T-cell (primary cell): ENCODE measurements at places on chromosomes 12 and 14. TPM values are rescaled to one million over a fixed set of nuclear protein-coding genes. Genes with fewer than 3 reads are reported as not detected.

DNA sequence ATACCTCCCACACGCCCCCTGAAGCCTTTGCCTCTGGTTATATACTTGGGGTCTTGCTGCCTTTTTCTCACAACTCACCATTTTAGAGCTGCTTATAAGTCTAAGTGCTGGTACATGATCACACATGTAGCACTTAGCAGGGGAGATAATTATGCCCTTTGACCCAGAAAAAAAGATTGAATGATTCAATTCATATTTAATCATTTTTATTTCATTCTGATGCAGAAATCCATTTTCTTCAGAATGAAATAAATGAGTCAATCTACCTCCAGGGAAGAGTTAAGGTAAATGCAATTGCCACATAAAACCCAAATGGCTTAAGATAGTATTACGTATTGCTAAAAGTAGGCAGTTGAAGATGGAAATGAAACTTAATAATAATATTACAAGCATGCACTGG lies 414.6 kb upstream of the PRICKLE1 start:
- H3K4me3 ChIP-seq, result no peak overlapping the region
- H3K27me3 ChIP-seq, result no peaks in the 10 kb centered on the region
- no peak overlapping the region for H3K27ac ChIP-seq
- H3K4me1 ChIP-seq, result no peaks in the 10 kb centered on the region

- no peak overlapping the region for H3K4me3 ChIP-seq
- DNase-seq, result no peak
- H3K27ac ChIP-seq, result no peak overlapping the region
- H3K4me1 ChIP-seq, result peaks cover 2% of the 10 kb centered on the region
- H3K36me3 ChIP-seq, result peaks cover 30% of the 10 kb centered on the region
- no peaks in the 10 kb centered on the region for H3K27me3 ChIP-seq
Measured at GRCh38 chr12:25236190-25236589, 14.5 kb downstream of the KRAS start.

DNA sequence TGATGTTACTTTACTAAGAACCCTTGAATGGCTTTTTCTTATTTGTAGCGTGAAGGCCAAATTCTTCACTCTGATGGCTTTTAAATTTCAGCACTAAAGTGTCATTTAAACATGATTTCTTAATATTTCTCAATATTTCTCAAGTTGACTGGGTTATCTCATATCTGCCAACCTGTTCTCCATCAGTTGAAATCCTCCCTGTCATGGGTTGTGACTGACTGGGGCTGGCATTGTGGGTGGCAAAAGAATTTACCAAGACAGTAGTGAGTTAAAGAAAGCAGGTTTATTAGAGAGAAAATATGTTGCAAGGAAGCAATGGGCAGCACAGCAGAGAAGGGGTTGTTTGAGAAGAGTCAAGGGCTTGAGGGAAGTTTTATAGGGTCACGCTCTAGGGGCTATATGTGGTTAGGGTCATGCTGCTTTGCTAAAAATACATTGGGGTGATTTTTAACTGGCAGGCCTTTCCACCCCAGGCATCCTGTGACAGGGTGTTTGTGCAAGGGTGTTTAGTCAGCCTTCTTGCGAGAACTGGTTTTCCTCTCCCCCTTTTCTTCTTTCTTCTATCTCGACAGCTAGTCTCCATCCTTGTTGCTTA lies 232.8 kb upstream of the SEL1L start:
- no peak overlapping the region for H3K4me3 ChIP-seq
- H3K27ac ChIP-seq, result no peak overlapping the region
- H3K4me1 ChIP-seq, result no peaks in the 10 kb centered on the region
- H3K27me3 ChIP-seq, result no peaks in the 10 kb centered on the region
- H3K36me3 ChIP-seq, result no peaks in the 10 kb centered on the region
- no peak for DNase-seq

GRCh38 chr12:132444957-132445883 lies 44.7 kb upstream of the FBRSL1 start:
- peak; percentile 76 for DNase-seq
- H3K27me3 ChIP-seq, result no peaks in the 10 kb centered on the region
- H3K4me1 ChIP-seq, result peaks cover 82% of the 10 kb centered on the region

DNA sequence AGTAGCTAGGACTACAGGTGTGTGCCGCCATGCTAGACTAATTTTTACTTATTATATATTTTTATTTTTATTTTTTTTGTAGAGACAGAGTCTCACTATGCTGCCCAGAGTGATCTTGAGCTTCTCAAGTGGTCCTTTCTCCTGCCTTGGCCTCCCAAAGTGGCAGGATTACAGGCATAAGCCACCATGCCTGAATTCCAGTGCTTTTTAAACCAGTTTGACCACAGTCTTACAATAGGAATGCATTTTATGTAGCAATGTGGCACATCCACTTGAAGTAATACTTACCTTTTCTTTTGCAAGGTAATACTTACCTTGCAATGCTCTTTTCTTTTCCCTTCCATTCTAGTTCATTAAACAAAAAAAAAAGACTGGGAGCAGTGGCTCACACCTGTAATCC lies 38.0 kb upstream of the CPM start:
- H3K36me3 ChIP-seq, result no peaks in the 10 kb centered on the region
- H3K4me1 ChIP-seq, result no peaks in the 10 kb centered on the region
- H3K27me3 ChIP-seq, result no peaks in the 10 kb centered on the region
- no peak overlapping the region for H3K27ac ChIP-seq
- no peak overlapping the region for H3K4me3 ChIP-seq

- H3K27ac ChIP-seq, result no peak overlapping the region
- DNase-seq, result no peak
- peaks cover 20% of the 10 kb centered on the region for H3K4me1 ChIP-seq
- H3K36me3 ChIP-seq, result no peaks in the 10 kb centered on the region
Measured at GRCh38 chr12:112124918-112125249, 476 bp upstream of the TRAFD1 start.

GRCh38 chr14:19754172-19754571 lies 10.8 kb downstream of the OR4Q3 start:
- H3K36me3 ChIP-seq, result no peaks in the 10 kb centered on the region
- no peak overlapping the region for H3K27ac ChIP-seq
- no peak for DNase-seq
- no peaks in the 10 kb centered on the region for H3K27me3 ChIP-seq
- no peaks in the 10 kb centered on the region for H3K4me1 ChIP-seq

Gene DNAL1
- total RNA-seq, result 5.5 TPM

Gene COL2A1
- total RNA-seq, result not detected

Gene TBC1D30
- 0.07 TPM for total RNA-seq

Gene WNT1
- 0.70 TPM for total RNA-seq

DNA sequence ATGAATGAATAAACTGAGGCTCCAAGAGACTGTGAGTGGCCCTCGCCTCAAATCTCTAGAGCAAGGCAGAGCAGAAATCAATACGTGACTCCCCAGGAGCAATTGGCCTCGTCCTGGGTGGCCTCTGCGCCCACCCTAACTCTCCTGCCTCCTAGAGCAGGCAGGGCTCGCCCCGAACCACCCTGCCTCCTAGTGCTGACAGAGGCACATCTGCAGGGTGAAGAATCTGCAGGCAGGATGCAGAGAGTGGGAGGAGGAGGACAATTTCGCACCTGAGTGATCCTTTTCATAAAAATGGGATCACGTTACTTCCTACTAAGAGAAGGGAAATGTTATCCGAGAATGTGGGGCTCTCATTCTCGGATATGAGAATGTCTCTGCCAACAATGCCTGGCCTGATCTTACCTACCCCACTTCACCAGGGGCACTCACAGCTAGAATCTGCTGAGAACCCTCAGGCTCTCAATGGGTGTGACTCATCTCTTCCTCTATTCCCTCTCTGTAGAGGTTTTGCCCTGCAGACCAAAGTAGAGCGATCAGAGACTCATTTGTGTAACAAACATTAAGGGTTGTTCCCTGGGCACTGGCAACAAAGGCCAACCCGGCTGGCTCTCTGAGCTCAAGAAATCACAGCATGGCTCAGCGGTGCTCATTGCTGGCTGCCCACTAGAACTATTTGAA lies 61.7 kb upstream of the BCL2L14 start:
- H3K36me3 ChIP-seq, result no peaks in the 10 kb centered on the region
- H3K27me3 ChIP-seq, result no peaks in the 10 kb centered on the region
- peak overlapping the region; percentile 60 for H3K27ac ChIP-seq
- H3K4me3 ChIP-seq, result no peak overlapping the region
- peak; percentile 31 for DNase-seq
- peaks cover 36% of the 10 kb centered on the region for H3K4me1 ChIP-seq

GRCh38 chr12:104740668-104741067 lies 217.4 kb downstream of the SLC41A2 start:
- no peak overlapping the region for H3K4me3 ChIP-seq
- peak overlapping the region; percentile 61 for H3K27ac ChIP-seq
- H3K36me3 ChIP-seq, result no peaks in the 10 kb centered on the region
- no peak for DNase-seq
- H3K27me3 ChIP-seq, result no peaks in the 10 kb centered on the region
- no peaks in the 10 kb centered on the region for H3K4me1 ChIP-seq

Gene KRT6A
- not detected for total RNA-seq

- no peaks in the 10 kb centered on the region for H3K36me3 ChIP-seq
- DNase-seq, result no peak
- H3K4me3 ChIP-seq, result no peak overlapping the region
- H3K27ac ChIP-seq, result no peak overlapping the region
- H3K27me3 ChIP-seq, result no peaks in the 10 kb centered on the region
Measured at GRCh38 chr14:58808828-58809227, 171.1 kb downstream of the DACT1 start.

Gene PLEKHH1
- total RNA-seq, result 0.92 TPM

Gene PROX2
- total RNA-seq, result 0.12 TPM

Gene CPM
- total RNA-seq, result 2.1 TPM

Gene SOAT2
- 1.6 TPM for total RNA-seq

DNA sequence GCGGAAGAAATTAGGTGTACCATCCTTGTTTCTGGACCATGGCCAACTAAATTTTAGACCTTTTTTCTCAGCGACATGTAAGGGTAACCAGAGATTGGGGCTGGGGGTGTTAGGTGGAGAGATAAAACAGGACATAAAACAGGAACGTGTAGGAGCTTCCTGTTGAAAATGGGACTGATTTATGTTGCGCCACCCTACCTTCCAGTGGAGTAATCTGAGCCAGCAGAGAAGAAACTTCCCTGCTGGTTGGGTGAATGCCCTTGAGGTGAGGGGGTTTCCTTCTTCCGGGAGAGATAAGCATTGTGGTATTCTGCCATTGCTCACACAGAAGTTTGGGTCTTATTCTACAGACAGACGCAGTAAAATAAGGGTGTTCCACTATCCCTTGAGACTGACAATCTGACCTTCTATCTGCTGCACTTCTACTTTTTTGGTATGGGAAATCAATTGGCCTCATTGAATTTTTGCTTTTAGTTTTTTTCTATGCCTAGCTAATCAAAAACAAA lies 417.6 kb downstream of the PCNX1 start:
- peaks cover 45% of the 10 kb centered on the region for H3K4me1 ChIP-seq
- DNase-seq, result peak; percentile 10
- no peaks in the 10 kb centered on the region for H3K36me3 ChIP-seq
- no peak overlapping the region for H3K4me3 ChIP-seq
- H3K27ac ChIP-seq, result no peak overlapping the region

DNA sequence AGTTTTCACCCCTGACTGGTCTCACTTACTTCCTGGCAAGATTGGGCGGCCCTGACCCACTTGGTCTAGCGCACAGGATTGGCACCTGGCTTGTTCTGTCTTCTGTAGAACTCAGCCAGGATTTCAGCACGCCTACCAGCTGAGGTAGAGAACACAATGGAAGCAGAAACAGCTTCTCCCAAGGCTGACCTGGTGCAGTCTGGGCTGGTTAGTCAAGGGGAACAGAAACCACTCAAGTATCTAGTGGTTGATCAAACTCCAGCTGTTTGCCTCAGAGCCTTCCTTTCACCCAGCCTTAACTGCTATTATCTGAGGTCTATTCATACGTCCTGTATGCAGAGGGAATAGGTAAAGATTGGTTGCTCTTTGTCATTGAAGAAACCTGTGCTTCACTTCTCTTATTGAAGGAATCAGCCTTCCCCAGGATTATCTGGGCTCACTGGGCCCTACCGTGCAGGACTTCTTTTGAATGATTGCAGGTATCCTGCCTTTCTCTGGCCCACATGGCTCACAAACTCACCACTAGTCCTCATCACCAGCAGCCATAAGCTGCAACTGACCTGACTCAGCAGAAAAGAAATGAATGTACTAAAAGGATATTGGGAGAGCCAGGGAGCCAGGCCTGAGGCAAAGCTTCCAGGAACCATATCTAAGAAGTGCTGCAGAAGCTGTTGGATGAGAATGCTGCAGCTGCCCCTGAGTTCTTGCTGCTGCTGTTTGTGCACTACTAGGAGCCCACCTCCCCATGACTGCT lies 2.5 kb upstream of the PLEKHD1 start:
- no peak overlapping the region for H3K4me3 ChIP-seq
- H3K36me3 ChIP-seq, result no peaks in the 10 kb centered on the region
- H3K27me3 ChIP-seq, result peaks cover 5% of the 10 kb centered on the region

Gene ARHGAP9
- total RNA-seq, result 243 TPM

DNA sequence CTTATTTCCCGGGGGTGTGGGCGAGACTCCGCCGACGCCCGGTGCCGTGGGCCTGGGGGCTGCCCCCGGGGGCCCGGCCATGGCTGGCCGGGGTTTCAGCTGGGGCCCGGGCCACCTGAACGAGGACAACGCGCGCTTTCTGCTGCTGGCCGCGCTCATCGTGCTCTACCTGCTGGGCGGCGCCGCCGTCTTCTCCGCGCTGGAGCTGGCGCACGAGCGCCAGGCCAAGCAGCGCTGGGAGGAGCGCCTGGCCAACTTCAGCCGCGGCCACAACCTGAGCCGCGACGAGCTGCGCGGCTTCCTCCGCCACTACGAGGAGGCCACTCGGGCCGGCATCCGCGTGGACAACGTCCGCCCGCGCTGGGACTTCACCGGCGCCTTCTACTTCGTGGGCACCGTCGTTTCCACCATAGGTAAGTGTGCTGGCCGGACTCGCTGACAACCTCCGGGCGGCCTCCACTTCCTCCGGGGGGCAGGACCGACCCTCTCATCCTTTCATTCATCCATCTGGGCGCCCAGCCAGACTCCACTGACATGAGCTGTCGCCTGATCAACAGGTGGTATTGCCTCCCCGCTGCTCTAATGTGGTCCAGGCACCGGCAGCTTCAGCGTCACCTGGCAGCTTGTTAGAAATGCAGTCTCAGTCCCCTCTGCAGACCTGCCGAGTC lies 467 bp downstream of the KCNK13 start:
- no peak for DNase-seq
- no peak overlapping the region for H3K4me3 ChIP-seq
- peaks cover 6% of the 10 kb centered on the region for H3K4me1 ChIP-seq
- peaks cover 47% of the 10 kb centered on the region for H3K27me3 ChIP-seq

GRCh38 chr12:65113621-65114035 lies 7.5 kb downstream of the WIF1 start:
- no peak overlapping the region for H3K4me3 ChIP-seq
- no peaks in the 10 kb centered on the region for H3K36me3 ChIP-seq
- DNase-seq, result no peak
- H3K27me3 ChIP-seq, result peaks cover 6% of the 10 kb centered on the region
- H3K4me1 ChIP-seq, result no peaks in the 10 kb centered on the region

Gene AMIGO2
- total RNA-seq, result 10.0 TPM

- peaks cover 3% of the 10 kb centered on the region for H3K36me3 ChIP-seq
- no peak for DNase-seq
- H3K4me3 ChIP-seq, result no peak overlapping the region
- H3K27me3 ChIP-seq, result no peaks in the 10 kb centered on the region
- no peaks in the 10 kb centered on the region for H3K4me1 ChIP-seq
- no peak overlapping the region for H3K27ac ChIP-seq
Measured at GRCh38 chr12:22310709-22311108, 23.8 kb downstream of the ST8SIA1 start.
